ENCODE measurements at places on chromosomes 16 and 17. TPM values are rescaled to one million over a fixed set of nuclear protein-coding genes. Genes with fewer than 3 reads are reported as not detected.

- DNase-seq, result peak; percentile 53
Measured at GRCh38 chr17:58089111-58089510, 5.9 kb downstream of the DYNLL2 start.

DNA sequence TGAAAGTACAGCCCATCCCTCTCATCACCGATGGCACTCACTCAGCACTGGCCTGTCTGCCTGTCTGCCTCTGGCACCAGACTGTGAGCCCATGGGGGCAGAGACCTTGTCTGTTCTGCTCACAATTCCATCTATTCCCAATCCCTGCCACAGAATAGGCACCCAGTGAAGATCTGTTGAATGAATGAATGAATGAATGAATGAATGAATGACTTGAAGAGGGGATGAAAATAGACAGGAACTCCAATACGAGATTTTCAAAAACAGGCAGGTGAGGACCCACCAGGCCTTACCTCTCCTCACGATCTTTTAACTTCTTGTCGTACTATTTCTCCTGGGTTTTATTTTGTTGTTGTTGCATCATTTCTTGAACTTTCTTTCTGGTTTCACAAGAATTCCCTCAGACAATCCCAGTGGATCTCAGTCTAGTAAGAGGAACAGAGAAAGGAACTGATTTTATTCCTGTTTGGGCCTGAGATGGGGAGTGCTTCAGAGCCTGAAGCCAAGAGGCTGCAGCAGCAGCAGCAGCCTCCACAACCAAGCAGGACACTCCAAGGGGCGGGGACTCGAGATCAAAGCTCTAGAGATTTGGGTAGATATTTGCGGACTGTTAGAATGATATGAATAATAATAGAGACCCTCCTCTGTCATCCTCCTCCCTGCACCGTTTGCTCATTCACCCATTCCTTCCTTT, 17.7 kb downstream of the KRT9 start:
- no peak for DNase-seq

Gene TAT
- not detected for total RNA-seq

Gene ZC3H7A
- total RNA-seq, result 58.3 TPM

Gene SLFN11
- total RNA-seq, result 72.3 TPM

Data from activated CD4-positive, alpha-beta T cell treated with anti-CD3 and anti-CD28 coated beads, Interleukin-2, amount 10 ng/mL, durations not matched to agents 24 days and 14 days (primary cell).